ENCODE measurements at places on chromosomes 6 and 20. TPM values are rescaled to one million over a fixed set of nuclear protein-coding genes. Genes with fewer than 3 reads are reported as not detected.

The OR2H2 gene
- total RNA-seq = not detected

The TP53TG5 gene
- total RNA-seq = not detected

The ADGRF4 gene
- total RNA-seq = 0.28 TPM

The APOBEC2 gene
- not detected for total RNA-seq

All from regular cardiac myocyte (primary cell).